ENCODE measurements at places on chromosomes 1 and 21.
A peak's percentile ranks its signal among the peaks of the same experiment; 100 is the strongest.

- DNase-seq, result no peak
Observed at GRCh38 chr21:33856893-33857527, 58.6 kb downstream of the ATP5PO start.

- no peak for DNase-seq
Observed at GRCh38 chr1:240962086-240962485, 350.1 kb upstream of the GREM2 start.

GRCh38 chr1:24111262-24111995 is 506 bp downstream of the MYOM3 start:
- no peak for DNase-seq

GRCh38 chr1:167995038-167995437 is 58.2 kb upstream of the MPC2 start:
- no peak for DNase-seq

GRCh38 chr21:17570786-17571185 is 41.9 kb downstream of the BTG3 start:
- DNase-seq, result no peak

DNA sequence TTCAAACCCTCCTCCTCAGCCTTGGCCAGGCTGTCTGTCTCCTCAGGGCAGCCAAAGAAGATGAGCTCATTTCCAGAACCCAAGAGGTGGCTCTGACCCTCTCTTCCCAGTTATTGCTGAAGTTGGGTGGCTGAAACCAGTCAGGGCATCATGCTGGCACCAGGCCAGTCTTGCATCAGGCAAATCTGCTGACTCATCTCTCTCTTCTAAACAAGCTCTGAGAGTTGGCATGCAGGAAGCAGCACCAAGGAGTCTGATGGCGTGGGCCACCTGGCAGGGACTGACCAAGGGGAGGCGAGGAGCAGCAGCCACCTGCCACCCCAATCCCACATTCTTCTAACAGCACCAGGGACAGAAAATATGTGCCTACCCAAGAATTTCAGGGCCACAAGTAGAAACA is 104.8 kb upstream of the ATP1A1 start:
- no peak for DNase-seq

DNA sequence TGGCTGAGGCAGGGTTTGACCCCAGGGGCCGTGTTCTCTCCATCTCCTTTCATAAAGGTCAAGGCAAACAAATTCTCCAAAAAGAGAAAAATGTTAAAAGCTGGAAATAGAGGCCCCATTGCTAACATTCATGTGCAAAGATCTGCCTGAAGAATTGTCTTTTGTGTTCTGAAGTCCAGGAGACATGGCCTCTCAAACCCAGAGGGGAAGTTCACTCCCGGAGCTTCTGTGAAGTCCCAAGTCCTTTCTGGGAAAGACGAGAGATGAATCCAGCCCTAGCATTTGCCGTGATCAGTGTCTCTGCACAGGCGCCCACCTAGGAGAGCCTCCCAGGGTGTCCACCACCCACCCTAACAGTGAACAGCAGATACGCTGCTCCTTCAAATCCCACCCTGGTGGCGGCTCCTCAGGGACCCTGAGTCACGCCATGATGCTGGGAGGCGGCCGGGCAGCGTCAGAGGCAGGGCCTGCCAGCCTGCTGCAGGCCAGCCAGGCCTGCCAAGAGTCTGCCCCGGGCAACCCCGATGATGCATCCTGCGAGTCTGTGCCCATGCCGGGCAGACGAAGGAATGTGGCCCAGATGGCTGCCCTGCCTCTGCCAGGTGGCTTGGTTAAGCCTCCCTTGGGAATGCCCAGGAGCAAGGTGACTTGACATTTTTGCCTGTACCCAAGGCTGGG is 5.2 kb upstream of the C2CD2 start:
- DNase-seq, result no peak

- no peak for DNase-seq
Observed at GRCh38 chr21:31161157-31161556, 122.9 kb upstream of the KRTAP19-8 start.

DNA sequence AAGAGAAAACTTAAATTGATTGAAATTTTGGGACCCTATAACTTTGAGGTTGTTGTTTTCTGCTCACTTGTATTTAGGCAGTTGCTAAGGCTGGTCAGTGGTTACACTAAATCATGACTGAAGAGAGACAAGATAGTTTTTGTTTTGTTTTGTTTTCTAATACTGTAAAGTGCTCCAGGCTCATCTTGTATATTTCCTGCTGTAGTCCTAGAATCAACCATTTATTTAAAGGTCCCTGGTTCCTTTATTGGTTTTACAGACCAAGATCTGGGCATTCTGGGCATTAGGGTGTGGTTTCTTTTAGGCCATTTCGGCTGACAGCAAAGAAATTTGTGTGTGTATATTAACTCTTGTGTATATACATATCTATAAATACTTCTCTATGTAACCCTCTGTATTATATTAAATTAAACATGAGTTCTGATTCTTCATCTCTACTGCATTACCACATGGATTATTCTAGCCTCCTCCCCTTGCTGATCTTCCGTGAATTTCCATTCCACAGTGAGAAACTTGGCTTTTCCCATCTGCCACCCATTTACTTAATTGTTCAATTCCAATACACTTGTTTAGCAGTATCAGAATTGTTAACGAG is 15.0 kb downstream of the SNX27 start:
- no peak for DNase-seq

GRCh38 chr1:26677306-26678115 is 18.3 kb upstream of the ARID1A start:
- DNase-seq, result peak; percentile 17

GRCh38 chr1:28956038-28956464 is 41.7 kb downstream of the EPB41 start:
- DNase-seq, result no peak

DNA sequence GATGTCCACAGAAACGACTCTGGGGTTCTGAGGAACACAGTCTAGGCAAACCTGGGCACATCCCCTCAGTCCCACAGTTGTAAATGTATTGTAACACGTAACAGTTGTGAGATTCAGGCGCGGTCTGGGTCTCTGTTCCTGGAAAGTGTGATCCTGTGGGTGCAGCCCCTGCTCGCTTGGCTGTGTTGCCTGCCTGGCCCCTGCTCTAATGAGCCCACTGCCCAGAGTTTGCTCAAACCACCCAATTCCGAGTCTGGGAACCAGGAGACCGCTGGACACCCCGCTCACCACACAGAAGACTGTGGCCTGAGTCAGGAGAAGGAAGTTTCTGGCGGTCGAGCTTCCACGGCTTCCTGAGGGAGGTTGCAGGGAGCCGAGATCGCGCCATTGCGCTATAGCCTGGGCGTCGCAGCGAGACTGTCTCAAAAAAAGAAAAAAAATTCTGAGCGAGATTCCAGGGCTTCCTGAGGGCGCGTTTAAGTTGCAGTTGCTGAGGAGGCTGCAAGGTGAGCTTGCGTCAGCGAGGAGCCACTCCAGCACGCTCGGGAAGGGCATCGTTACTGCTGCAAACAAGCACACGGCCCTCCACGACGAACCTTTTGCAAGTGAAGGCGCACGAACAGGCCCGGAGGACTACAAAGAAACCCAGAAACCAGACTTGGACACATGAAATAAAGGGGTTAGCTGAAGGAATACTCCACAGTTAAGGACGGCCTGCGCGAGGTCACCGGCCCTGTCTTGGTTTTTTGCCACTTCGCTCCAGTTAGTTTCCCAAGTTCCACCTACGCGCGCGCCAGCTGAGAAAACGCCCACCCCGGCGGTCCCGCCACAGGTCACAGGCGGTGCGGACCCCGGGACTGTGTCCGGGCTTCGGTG is 1.1 kb downstream of the C21orf58 start:
- no peak for DNase-seq
